ENCODE measurements at places on chromosomes 5 and 9.

GRCh38 chr9:21854594-21854993, 52.2 kb downstream of the MTAP start:
- no peak for DNase-seq

DNA sequence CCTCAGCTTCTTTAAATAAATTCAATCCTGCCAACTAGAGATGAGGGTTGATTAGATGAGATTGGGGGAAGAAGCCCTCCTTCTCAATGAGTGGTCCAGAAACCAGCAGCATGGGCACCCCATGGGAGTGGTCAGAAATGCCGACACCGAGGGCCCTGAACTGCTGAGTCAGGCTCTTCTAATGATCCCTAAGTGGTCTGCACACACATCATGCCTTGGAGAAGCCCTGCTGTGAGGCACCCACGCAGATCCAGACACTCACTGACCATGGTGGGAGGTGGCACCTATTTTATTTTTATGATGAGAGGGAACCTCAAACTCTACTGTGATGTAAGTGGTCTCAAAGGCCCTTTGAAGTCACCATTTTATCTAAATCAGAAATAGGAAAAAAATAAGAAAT, 72.3 kb upstream of the BOD1 start:
- no peak for DNase-seq

- no peak for DNase-seq
Observed at GRCh38 chr5:121630402-121630801, 221.3 kb upstream of the FTMT start.

- DNase-seq: no peak
Observed at GRCh38 chr9:105842023-105842644, 147.8 kb downstream of the TMEM38B start.

DNA sequence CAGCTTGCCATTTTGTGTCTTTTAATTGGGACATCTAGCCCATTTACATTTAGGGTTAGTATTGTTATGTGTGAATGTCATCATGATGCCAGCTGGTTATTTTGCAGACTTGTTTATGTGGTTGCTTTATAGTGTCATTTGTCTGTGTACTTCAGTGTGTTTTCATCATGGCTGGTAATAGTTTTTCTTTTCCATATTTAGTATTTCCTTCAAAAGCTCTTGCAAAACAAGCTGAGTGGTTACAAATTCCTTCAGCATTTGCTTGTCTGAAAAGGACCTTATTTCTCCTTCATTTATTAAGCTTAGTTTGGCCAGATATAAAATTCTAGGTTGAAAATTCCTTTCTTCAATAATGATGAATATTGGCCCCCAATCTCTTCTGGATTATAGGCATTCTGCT, 28.5 kb upstream of the TNFSF15 start:
- no peak for DNase-seq

DNA sequence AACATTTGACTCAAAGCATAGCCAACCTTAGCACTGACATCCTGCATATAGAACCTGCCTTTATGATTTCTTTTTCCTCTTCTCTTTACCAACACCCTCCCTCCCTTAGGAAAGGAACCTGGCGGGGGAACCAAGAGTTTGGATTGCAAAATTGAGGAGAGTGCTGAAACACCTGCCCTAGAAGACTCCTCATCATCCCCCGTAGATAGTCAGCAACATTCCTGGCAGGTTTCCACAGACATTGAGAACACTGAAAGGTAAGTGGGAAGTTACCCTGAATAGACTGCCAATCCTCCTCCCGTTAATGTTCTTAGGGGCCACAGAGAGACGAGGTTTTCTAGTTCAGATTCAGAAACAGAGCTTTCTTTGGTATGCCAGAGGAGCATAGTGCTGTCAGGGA, 88.8 kb downstream of the RGS7BP start:
- no peak for DNase-seq

GRCh38 chr5:36301858-36302603, at the start of gene RANBP3L:
TSS of gene RANBP3L (minus strand) at chr5:36301902. CDS start at chr5:36301416, 486 bp downstream.
- DNase-seq: no peak

GRCh38 chr5:88888291-88888690, 5.3 kb upstream of the MEF2C start:
- DNase-seq: no peak

DNA sequence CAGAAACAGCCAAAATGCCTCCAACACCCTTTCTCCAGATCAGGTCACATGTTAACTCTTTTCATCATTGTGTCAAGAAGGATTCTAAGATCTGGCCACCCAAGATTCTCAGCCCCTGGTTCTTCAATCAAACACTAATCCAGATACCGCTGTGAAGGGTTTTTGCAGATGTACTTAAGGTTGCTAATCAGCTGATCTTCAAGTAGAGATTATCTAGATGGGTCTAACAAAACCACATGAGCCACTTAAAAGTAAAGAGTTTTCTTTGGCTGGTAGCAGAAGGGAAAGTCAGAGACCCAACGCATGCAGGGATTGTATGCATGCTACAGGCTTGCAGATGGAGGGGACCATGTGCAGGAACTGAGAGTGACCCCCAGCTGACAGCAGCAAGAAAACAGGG, 267.9 kb downstream of the CDK5RAP2 start:
- DNase-seq: no peak

DNA sequence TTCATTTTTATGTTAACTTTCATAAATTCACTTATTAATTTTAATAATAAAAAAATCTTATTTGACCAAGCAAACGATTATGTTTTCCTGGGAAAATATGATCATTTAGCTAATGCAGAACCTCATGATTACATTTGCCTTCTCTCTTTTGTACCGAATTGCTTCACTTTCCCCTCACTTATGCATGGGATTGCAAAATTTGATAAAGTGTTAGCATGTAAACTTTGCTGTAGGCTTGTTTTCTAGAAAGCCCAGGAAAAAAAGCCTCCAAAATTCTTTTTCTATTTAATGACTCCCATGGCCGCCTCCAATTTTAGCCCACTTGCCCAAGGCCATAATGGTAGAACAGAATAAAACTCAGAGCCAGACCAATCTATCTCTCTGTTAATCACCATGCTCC, 82.8 kb upstream of the FBXL7 start:
- no peak for DNase-seq

DNA sequence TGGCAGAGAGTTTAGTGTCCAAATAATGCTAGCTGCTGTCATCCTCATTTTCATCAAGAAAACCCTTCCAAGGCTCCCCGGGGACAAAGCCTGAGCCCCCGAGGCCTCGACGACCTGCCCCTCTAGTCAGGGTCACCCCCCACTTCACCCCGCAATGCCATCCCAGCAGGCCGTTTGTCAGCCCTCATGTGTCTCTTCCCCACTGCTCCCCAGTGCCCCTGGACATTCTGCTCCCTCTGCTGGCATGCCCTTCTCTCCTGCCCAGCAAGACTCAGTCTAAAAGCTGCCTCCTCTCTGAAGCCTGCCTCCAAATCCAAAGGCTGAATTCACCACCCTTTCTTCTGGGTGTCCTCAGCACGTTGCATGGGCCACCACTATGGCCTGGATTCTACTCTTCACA, 59.3 kb downstream of the PAX5 start:
- DNase-seq: no peak

DNA sequence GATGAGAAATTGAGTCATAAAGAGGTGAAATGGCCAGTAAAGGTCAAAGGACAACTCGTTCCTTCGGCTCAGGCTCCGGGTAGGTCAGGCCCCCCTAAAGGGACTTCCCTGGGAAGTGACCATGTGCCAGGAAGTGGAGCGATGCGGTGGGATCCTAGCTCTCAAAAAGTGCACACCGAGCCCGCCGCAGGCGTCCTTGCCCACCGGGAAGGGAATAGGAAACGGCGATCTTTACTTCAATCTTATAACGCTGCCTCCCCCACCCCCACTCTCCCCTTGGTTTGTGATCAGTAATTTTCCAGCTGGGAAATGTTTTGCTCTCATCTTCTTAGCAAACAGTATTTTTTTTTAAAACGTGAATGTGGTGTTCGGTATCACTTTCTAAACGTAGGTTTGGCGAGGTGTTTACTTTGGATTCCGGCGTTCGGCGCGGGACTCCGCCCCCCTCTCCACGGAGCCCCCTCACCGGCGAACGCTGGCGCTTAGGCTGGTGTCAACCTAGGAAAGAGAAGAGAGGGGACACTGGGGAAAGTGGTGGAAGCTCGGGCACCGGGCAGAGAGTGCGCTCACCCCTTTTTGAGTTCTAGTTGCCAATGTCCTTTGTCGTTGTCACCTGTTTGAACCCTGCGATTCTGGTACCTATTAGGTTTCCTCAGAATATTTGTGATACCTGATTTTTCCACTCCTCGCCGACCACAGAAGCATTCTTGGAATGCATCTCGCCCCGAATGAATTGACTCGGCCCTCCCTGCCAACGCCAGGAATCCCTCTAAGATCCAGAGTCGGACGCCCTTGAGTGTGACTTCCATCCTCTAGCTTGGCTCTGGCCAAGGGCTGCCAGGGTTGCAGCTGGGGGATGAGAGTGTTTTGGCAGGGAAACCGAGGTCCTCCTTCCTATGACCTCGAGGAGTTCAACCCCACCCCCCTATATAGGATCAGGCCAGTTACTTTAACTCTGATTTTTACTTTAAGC, 1.8 kb upstream of the KLF4 start:
- no peak for DNase-seq

DNA sequence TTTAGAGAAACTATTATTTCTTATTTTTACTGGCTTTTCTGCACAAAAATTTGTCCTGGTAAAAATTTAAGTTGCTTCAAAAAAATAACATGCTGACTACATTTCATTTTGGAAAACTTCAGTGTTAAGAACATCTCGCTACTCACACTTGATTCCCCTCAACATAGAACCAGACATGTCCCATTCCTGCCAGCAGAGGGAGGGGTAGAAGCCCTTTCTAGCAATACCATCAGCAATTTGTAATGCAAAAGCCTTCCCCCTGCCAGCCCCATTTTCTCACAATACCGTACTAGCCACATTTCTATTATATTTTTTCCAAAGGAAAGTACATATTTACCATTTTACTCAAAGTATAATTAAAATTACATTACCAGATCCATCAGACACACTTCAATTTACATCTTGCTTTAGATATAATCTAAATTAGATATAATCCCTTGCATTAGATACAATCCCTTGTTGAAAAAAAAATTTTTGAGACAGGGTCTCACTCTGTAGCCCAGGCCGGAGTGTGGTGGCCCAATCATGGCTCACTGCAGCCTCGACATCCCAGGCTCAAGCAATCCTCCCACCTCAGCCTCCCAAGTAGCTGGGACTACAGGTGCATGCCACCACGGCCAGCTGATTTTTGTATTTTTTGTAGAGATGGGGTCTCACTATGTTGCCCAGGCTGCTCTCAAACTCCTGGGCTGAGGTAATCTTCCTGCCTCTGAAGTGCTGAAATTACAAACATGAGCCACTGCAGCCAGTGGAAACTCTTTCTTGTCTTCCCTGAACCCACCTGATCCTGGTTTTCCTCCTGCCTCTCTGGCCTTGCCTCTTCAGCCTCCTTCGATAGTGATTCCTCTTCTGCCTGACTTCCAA, 39.6 kb upstream of the IDNK start:
- no peak for DNase-seq

GRCh38 chr9:129291041-129291501, 113.0 kb upstream of the IER5L start:
- DNase-seq: no peak

DNA sequence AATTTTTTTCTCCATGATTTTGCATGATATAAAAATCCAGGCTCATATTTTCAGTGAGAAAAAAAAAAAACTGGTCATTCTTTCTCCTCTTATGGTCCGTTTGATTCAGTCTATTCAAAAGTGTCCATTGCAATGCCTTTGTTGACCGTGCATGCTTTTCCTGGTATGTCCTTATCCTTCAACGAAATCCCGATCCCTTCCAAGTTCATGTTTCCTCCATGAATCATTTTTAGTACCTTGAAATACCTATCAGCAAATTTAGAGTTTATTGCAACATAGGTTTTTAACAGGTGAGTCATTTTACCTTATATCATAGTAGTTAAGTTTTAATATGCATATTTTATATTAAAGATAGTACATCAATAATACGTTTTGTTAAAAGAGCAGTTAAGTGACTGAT, 773.8 kb upstream of the CHD1 start:
- DNase-seq: no peak

GRCh38 chr5:141879941-141880738, 1.9 kb upstream of the PCDH1 start:
- no peak for DNase-seq

DNA sequence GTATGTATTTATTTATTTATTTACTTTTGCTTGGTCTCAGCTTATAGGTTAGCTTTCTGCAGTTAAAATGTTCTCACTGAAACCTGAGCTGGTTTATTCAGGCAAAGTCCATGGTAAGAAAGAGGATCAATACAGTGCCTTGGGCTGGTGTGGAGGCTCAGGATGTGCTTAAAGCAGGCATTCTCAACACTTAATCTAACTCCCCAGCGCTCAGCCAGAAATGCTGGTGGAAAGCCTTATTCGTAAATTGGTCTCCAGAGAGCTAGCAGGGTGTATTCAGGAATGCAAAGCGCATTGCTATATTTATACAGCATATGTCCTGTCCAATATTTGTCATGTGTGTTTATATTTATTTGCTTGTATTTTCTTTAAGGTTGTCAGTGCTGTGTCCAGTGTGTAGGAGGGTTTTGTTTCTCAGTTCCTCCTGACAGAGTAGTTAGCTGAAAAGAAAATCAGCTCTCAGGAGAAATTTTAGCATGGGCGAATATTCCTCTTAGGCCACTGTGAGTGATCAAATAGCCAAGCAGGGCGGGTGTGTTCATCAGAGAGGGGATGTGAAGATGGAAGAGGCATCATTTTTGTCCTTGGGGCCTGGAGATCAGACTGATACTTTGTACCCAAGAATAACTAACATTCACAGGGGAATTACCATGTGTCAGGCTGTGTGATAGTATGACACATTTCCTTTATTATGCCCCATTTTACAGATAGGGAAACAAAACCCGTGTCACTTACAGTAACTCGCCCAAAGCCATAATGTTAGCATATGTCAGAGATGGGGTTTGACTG, 65.8 kb downstream of the DOCK2 start:
- DNase-seq: no peak

- no peak for DNase-seq
Observed at GRCh38 chr5:79357398-79357797, 121.5 kb downstream of the JMY start.

DNA sequence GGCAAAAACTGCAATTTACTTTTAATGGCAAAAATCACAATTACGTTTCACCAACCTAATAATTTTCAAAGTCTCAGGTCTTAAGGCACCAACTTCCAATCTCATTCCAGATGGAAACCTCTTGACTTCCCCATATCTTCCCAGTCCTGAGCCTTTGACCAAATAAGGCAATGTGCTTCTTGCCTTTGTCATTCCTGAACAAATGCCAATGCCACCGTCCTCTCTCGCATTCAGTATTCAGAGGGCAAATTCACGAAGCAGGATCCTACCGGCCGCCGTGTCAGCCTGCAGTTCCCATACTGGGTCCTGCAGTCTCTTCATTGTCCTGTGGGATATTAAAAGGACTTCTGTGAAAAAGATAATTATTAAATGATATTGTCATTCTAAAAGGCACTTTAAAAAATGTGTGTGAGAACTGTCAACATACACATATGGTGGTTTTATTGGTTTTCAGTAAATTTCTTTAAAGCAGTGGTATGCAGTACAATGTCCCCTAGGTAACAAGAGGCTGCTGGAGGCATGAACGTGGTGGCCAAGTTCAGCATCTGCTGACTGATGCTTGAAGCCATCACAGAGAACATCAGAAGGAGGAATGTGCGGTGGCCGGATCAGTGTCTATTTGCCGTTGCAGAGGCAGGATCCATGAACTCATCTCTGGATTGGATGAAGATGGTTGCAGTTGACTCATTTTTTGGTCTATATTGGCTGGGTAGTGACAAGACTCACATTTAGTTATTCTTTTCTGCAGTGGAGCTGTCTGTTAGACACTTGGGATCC, 101.4 kb upstream of the IRX4 start:
- DNase-seq: no peak

- no peak for DNase-seq
Observed at GRCh38 chr5:90802474-90803317, 244.1 kb downstream of the ADGRV1 start.

Measured in NK-92 treated with Interleukin-12 subunit alpha and Interleukin-12 subunit beta, amount 100 ng/mL, for 24 hours (cell line).